ENCODE measurements at places on chromosomes 5 and 9.

GRCh38 chr9:104864675-104865104 lies 63.3 kb downstream of the ABCA1 start:
- no peak for DNase-seq

- DNase-seq: peak; percentile 53
These were observed 469 bp downstream of the AGTPBP1 start for GRCh38 chr9:85741095-85741874.

- no peak for DNase-seq
These were observed 184.2 kb downstream of the DMAC1 start for GRCh38 chr9:7615344-7615743.

GRCh38 chr5:159697530-159697929 lies 218.8 kb upstream of the ADRA1B start:
- DNase-seq: no peak

GRCh38 chr5:139371482-139372435 lies 11.3 kb downstream of the SLC23A1 start:
- no peak for DNase-seq

GRCh38 chr5:76425146-76425545 lies 22.1 kb downstream of the IQGAP2 start:
- DNase-seq: no peak

DNA sequence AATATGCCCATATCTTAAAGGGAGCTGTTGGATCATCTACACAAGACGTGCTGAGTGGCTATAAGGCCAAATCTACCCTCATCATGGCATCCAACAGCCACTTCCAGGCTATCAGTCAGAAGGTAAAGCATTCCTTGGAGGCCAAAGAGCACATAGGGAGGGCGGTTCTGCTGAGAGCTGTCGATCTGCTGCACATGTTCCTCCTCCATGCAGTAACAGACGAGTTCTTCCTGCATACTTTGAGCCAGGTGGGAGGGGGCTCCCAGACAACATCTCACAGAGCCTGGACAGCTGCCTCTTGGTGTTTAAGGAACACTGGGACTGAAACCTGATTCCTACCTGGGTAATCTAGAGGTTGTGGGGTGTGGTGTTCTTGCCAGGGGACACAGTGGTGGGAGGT lies 93.3 kb upstream of the RAI14 start:
- no peak for DNase-seq

- no peak for DNase-seq
These were observed 4.5 kb upstream of the PLPP6 start for GRCh38 chr9:4657426-4658159.

GRCh38 chr5:176789873-176790615 lies 20.3 kb upstream of the UNC5A start:
- DNase-seq: no peak

DNA sequence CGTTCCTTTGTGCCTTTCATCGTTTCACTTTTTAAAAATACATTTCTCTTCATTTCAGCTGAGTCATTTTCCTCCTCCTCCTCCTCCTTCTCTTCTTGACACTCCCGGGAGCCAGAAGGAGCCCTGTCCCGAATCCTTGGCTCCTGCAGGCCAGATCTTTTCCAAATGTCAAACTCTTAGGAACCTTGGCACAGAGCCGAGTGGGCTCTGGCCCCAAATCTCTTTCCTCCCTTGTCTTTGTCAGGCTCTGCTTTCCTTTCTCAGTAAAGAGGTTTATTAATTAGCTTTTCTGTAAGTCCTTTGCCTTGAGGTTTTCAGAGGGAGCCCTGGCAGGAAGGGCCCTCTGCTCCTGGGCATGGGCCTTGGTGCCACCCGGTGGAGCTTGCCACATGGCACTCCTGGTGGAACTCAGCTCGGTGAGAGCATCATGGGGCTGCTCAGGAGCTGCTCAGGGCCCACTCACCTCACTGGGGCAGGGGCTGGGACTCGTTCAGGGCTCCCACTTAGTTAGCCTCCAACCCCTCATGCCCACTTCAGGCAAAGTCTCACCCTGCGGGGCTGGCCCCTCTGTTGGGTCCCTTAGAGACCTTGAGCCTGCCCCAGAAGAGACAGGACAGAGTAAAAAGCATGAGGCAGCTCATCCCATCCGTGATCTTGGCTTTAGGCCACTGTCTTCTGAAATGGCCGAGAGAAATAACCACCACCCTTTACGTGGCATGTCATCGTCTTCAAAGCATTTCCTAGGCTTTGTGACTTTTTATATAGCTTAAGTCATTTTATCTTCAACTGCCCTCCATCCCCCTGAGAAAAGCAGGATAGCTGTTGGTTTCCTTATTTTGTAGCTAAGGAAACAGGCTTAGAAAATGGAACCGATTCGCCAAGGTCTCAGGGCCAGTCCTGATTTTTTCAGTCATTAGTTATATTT lies 17.1 kb downstream of the STC2 start:
- DNase-seq: no peak

DNA sequence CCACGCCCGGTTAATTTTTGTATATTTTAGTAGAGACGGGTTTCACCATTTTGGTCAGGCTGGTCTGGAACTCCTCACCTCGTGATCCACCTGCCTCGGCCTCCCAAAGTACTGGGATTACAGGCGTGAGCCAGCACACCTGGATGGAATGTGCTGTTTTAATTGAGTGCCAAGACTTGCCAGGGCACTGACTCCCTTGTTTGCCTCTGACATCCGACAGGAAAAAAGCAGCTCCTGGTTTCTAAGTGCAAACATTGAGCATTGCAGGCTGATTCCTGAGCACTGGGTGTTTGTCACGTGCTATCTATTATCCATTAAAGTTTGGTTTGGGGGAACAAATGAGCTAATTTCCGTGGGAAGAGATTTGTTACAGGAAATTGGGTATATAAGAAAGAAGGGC lies 70.6 kb upstream of the CKMT2 start:
- no peak for DNase-seq

GRCh38 chr9:125966959-125967711 lies 220.0 kb downstream of the PBX3 start:
- no peak for DNase-seq

DNA sequence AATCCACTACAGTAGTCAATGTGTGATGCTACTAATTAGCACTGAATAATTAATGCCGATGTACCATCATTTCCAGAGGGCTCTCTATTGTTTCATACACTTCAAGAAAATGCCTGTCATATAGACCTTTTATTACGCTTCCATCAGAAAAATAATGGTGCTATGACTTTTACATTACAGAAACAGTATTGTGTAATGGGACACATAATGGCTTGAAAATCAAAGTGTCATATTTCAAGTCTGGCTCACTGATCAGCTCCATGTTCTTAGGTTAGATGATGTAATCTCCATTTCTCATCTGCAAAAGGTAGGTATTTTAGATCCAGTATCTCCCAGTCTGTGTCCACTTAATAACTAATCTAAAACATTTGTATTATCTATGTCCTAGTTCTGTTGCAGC lies 990.6 kb upstream of the TYRP1 start:
- no peak for DNase-seq
